K562 (cell line): ENCODE measurements at places on chromosomes 12 and 14.

GRCh38 chr12:12018454-12018853, 52.3 kb upstream of the BCL2L14 start:
- DNase-seq = no peak

DNA sequence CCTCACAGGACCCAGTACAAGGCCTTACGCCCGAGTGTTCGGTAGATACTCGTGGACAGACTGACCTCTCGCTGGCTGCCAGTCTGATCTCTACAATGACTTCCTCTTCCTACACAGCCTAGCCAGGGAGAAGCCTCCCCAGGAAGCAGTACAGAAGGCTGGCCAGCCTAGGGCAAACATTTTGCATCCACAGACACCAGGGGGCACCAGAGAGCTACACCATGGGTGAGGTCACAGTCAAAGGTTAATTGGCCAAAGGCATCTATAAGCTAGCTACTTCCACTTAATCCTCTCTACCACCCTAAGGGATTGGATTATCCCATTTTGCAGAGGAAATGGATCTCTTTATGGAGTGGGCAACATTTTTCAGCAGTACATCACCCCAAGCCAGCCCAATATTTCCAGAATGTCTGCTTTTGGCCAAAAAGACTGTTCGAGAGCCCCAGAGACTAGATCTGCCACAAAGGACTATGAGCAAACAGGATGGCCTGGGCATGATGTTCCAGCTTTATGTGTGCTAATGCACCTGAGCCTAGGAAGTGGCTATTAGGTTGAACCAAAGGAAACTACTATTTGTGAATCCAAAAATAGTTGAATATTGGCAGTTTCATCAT, 14.6 kb upstream of the PNMA1 start:
- peak; percentile 89 for DNase-seq

DNA sequence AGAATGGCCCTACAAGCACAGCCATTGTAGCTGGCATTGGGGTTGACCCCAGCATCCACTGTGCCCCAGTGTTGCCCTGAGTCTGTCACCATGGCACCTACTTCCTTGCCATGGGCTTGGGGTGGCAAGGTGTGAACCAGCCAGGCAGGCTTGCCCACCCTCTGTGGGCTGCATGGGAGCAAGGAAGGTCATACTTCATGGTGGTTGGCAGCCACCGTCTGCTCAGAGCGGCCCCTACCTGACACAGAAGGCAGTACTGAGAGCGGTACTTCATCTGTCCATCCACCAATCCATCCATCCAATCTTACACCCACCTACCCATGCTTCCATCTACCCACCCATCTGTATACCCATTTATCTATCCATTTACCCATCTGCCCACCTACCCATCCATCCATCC, 160.1 kb downstream of the KIF26A start:
- no peak for DNase-seq

DNA sequence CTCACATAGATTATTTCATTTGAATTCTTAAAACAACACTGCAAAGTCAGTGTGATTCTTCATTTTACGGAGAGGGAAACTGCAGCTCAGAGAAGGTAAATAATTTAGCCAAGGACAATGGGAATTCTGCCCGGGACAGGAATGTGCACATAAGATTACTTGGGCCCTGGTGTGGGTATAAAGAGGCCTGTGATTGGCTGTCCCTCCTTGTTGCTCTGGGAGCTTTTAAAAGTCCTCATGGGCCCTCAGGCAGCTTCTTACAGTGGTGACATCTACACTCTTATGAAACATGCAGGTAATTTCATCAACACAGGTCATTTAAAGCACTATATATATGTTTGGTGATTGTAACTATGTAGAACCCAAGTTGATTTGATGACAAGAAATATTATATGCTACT, 100.3 kb downstream of the ESR2 start:
- DNase-seq = no peak

DNA sequence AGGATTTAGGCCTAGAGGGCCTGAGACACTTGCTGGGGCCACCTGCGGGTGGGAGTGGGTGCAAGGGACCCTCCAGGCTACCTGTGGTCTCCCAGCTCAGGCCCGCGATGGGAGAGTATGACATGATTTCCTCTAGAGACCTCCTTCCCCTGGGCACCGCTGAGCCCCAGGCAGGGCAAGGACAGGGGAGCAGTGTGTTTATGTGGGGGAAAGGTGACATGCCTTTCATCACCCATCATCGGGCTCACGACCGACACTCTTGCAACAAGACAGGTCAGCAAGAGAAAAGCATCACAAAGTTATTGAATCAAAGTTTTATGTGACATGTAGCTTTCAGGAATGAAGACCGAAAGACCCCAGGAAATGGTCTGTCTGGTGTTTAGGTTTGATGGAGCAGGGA, 19.9 kb downstream of the SH2B3 start:
- no peak for DNase-seq

DNA sequence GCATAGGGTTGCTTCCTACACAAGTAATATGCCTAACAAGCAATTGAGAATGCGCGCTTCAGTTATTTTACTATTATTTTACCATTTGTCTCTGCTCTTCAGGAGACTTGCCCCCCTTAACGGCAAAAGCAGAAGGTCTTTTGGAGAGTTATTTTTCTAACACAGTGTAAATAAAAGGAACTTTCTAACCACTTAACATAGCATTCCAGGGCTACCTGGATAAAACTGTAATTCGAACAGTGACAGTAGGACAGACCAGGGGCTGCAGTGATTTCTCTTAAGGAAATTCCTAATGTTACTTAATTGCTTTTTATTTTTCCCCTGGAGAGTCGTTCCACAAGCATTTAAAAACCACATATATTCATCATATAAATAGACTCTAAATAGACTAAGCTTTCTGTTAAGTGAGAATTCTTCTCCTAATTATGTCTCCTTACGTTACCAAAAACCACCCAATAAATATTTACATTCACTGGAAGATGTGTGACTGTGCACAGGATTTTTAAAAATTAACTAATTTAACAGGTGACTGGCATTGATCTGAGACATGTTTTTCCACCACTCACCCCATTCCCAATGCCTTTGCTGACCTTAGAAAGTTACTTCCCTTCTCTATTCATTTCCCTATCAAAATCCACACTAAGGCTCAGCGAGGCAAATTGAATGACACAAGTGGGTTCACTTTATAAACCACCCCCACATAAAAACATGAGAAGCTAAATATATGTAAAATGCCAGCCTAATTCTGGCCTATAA, 72.4 kb downstream of the RNF34 start:
- DNase-seq = no peak

DNA sequence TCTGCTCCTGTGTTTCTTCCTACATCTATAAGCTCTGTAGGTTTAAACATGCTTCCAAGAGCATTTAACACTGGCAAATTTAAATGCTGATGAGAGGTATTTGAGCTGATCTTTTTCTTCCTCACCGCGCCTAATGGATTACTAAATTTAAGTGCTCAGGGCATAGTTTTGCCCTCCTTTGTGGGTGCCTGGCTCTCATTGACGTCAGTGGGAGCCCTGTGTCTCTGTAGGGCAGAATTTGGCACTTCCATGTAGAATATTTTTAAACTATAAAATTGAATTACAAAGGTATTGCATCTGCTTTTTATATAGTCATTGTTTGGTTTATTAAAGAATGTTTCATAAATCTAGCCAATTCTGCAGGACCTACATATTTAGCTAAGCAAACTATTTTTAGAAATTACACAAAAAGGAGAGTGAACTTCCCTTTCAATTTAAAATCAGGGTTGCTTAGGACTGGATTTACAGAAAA, 444.8 kb downstream of the AEBP2 start:
- no peak for DNase-seq

GRCh38 chr12:116144384-116144783, 133.1 kb downstream of the MED13L start:
- no peak for DNase-seq

DNA sequence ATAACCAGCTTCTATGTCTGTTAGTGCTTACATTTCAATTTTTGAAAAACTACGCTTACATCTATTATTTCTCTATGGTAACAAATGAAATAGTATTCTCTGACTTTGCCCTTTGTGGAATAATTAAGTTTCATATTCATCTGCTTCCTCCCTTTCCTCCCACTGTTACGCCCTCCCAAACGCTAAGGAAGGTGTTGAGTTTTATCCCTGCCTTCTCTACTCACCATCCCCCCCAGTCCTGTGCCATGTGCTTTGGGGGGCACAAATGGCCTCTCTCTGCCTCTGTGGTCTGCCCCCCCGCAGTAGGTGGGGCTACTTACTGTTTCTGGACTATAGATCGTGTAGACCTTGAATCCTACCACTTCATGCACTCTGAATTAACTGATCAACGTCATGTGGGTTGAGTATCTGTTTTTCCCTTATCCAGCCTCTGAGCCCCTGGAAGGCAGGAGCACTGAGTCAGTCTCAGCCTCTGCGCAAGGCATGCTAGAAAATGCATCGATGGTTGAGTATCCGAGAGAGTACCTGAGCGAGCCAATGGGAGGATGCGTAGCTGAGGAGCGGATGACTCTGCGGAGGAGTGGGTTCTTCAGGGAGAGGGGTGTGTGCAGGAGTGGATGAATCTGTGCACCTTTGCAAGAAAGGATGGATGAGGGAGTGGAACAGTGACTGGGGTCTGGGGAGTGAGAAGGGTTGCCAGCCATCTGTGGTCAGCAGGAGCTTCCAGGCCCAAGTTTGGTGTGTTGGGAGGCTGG, 114.5 kb upstream of the RTL1 start:
- no peak for DNase-seq

DNA sequence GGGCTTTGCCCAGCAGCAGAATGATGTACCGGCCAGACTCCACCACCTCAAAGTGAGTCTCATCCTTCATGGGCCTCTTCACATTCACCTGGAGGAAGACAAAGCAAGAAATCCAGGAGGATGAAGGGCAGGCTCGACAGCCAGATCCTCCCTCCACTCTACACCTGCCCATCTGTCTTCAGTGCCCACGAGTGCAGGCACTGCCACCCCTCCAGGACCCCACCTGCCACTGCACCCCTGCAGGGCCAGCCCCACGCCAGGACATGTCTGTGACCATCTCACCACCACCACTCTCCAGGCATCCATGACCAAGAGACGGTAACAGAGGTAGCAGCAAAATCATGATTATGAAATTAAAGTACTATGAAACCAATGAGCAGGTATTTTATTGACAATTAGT, 84.3 kb upstream of the ANO2 start:
- no peak for DNase-seq

DNA sequence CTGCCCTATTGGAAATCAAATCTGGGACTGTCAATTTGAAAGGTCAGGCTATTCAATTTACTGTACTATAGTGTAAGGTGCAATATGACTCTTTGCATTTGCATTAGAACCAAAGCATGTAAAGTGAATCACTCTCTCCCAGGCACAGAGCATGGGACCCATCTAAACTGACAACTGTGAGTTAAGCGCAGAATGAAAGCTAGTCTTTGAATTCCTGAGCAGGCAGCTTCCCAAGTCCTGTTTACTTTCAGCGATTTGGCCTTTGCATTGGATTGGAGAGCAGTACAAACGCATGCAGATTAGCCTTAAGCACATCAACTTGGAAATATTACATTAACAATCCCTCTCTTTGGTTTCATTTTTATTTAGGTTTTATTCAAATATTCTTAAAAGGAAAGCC, 74.6 kb downstream of the RERG start:
- no peak for DNase-seq

GRCh38 chr12:47080725-47081502, 1.2 kb upstream of the AMIGO2 start:
- peak; percentile 27 for DNase-seq

- peak; percentile 19 for DNase-seq
These were observed 27.7 kb downstream of the CLMN start for GRCh38 chr14:95291859-95292542.

- no peak for DNase-seq
These were observed 141.4 kb downstream of the ANO4 start for GRCh38 chr12:100935929-100936328.

GRCh38 chr14:35385042-35385839, 19.3 kb downstream of the NFKBIA start:
- DNase-seq = peak; percentile 59
